ENCODE measurements at places on chromosomes 7 and 10.

- peak; percentile 89 for DNase-seq
These were observed 915.4 kb upstream of the AUTS2 start for GRCh38 chr7:68682910-68683309.

- DNase-seq = no peak
These were observed 38.1 kb downstream of the MKI67 start for GRCh38 chr10:128087884-128088709.

- no peak for DNase-seq
These were observed 10.7 kb downstream of the CCDC6 start for GRCh38 chr10:59895629-59896116.

DNA sequence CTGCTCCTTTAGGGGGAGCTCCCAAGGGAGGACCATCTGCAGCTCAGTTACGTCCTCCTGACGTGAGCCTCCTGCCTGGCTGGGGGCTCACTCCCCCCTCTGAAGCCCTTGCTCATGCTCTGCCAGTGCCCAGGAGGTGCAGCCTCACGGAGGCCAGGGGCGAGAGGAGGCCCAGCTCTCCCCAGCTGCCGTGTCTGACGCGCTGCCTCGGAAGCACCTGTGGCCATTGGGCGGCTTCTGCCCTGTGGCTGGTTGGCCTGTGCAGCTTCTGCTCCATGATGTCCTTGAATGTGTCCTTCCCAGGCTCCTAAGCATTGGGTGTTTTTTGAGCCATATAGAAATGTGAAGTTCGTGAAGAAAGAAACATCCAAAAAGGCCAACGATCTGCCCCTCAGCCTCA lies 91.3 kb downstream of the DYNC2I1 start:
- no peak for DNase-seq

DNA sequence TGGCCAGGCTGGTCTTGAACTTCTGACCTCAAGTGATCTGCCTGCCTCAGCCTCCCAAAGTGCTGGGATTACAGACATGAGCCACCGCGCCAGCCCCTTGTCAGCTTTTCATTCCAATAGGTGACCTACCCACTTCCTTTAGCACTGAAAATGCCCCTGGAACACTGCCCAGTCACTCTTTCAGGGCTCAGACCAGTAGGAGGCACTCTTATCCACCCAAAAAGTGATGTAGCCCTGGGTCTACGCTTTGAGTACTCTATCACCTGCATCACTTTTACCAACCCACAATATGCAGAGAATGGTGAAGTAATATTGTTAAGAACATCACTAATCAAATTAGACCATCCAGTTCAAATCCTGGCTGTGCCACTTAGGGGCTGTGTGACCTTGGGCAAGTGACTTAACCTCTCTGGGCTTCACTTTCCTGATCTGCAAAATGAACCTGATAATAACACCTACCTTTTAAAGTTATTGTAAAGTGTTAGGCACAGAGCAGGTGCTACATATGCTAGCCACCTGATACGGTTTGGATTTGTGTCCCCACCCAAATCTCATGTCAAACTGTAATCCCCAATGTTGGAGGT lies 5.2 kb downstream of the CALN1 start:
- DNase-seq = no peak

DNA sequence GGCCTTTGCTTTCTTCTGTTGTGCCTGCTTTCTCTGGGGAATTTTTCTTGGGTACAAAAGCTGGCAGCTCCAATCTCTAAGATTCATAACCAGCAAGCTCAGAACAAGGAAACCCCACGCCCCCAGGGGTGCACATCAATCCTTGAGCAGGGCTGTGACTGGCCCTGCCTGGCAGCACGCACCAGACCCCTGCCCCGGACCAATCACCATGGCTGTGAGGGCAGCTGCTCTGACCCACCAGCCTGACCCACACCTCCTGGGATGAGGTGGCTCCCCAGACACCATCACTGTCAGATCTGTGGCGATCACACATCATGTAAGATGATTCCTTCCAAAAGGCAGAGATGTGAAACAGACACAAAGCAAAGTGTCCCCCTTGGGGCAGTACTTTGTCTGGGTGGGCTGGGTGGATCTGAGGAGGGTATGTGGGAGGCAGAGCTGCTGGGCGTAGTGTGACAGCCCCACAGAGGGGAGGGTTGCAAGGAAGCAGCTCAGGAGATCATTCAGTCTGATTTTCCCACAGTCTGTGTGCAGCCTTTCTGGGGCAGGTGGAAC lies 175.5 kb upstream of the SHH start:
- no peak for DNase-seq

DNA sequence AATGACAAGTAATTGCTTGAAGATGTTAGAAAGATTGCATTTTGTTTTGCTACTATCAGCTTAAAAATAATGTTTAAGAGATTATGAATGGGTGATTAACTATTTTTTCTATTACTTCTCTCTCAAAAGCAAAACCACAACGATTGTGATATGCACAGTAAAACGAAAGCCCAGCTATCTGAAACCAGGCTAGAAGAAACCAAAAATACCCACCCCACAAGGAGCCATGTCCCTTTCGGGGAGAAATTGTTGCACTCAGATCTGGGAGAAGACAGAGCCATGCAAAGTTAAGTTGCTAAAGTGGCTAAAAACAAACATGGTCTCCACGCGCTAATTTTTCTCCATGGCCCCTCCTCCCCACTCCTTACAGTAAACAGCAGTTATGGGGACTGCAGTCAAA lies 173.6 kb downstream of the RPS24 start:
- no peak for DNase-seq

DNA sequence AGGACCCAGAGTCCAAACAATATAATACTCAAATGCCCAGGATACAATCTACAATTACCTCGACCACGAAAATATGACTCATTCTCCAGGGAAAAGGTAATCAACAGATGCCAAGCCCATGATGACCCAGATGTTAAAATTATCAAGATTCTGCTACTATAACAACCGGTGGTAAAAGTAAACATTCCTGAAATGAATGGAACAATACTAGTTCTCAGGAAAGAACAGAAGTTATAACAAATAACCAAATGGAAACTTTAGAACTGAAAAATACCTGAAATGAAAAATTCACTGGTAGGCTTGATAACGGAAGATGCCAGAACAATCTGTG lies 34.1 kb upstream of the GUSB start:
- DNase-seq = no peak

- DNase-seq = no peak
These were observed 343.1 kb upstream of the KCND2 start for GRCh38 chr7:119929891-119930290.

DNA sequence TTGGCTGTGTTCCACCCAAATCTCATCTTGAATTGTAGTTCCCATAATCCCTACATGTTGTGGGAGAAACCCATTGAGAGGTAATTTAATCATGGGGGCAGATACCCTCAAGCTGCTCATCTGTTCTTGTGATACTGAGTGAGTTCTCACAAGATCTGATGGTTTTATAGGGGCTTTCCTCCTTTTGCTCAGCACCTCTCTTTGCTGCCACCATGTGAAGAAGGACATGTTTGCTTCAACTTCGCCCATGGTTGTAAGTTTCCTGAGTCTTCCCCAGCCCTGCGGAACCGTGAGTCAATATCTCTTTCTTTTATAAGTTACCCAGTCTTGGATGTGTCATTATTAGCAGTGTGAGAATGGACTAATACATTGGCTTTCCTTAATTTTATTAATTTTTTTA lies 527.8 kb downstream of the MDFIC start:
- no peak for DNase-seq

GRCh38 chr7:105822806-105823205 lies 53.6 kb downstream of the ATXN7L1 start:
- no peak for DNase-seq

GRCh38 chr10:51876503-51876902 lies 177.1 kb upstream of the CSTF2T start:
- no peak for DNase-seq

GRCh38 chr7:99143853-99144672 lies at the start of gene SMURF1:
Gene SMURF1 (minus strand): TSS chr7:99144108. CDS start chr7:99143780, 328 bp downstream.
- DNase-seq = no peak

GRCh38 chr10:120946497-120946896 lies 95.3 kb downstream of the WDR11 start:
- no peak for DNase-seq

DNA sequence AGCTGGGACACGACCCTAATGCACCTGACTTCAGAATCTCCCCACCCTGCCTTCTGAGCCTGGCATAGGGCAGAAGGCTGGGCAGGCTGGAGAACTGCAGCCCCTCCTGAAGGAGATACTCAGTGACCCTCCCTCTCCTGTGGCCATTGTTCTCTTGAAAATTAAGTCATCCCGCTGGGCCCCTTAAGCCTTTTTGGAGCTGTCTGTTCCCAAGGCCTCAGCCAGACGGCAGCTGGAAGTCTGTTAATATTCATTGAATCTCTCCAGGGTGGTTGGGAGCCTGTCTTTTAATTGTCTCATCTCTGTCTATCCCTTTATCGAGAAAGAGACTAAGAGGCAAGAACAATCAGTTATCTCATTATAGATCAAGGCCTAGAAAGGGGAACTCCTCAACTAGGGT lies 118.1 kb upstream of the PCBD1 start:
- no peak for DNase-seq

DNA sequence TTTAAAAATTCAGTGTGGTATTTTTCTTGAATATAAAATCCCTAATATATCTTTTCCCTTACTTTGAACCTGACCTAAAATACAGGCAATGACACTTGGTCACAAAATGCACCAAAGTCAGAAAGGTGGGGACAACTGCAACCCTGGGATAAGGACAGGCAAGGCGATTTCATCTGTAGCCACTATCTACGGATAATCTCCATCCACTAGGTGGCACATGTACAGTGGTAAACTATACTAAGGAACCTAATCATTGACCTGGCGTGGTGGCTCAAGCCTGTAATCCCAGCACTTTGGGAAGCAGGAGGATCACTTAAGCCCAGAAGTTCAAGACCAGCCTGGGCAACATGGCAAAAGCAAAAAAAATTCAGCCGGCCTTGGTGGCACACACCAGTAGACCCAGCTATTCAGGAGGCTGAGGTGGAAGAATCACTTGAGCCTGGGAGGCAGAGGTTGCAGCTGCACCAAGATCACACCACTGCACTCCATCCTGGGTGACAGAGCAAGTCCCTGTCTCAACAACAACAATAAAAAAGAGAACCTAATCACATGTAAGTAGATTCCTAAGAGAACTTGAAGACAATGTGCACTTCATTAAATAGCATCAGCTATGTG lies 98.9 kb downstream of the KMT2C start:
- no peak for DNase-seq

GRCh38 chr7:98034081-98035035 lies 44.4 kb upstream of the OCM2 start:
- no peak for DNase-seq

- no peak for DNase-seq
These were observed 41.4 kb downstream of the STAM start for GRCh38 chr10:17685233-17685840.

- DNase-seq = no peak
These were observed 111.8 kb downstream of the SDK1 start for GRCh38 chr7:3412871-3413270.

- no peak for DNase-seq
These were observed 33.8 kb downstream of the RAMP3 start for GRCh38 chr7:45191396-45191795.

DNA sequence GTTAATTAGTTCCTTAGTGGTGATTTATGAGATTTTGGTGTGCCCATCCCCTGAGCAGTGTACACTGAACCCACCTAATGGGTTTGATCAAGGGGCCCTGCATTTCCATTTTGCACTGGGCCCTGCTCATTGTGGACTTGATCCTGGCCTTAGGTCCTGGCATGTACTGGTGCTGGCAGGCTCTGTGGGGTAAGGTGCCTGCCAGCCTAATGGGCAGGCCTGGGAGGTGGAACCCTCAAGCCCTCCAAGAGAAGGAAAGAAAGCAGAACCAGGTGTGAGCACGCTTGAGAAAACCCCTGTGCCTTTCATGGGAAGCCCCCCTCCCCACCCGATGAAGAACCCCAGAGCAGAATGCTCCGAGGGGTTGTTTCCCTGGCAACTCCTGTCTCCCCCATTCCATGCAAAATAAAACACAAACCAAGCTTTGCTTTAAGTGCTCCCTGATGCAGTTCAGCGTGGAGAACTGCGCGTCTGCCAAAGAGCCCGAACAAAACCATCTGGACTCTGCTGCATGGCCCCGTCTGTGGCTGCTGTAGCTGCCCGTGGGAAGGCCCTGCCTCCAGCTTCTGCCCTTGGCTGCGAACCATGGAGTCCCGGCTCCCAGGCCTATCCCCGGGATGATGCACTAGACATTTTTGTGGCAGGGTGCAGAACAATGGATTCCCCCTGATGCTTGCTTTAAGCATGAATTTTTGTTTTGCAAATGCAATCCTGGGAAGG lies 123.3 kb downstream of the PRPF18 start:
- DNase-seq = no peak
